Stimulated activated CD4-positive, alpha-beta T cell treated with anti-CD3 and anti-CD28 coated beads, Interleukin-12 subunit alpha, Interleukin-12 subunit beta, amount 100 ng/mL, for 48 hours (primary cell): ENCODE measurements at places on chromosomes 2 and 18.
A peak's percentile ranks its signal among the peaks of the same experiment; 100 is the strongest.

DNA sequence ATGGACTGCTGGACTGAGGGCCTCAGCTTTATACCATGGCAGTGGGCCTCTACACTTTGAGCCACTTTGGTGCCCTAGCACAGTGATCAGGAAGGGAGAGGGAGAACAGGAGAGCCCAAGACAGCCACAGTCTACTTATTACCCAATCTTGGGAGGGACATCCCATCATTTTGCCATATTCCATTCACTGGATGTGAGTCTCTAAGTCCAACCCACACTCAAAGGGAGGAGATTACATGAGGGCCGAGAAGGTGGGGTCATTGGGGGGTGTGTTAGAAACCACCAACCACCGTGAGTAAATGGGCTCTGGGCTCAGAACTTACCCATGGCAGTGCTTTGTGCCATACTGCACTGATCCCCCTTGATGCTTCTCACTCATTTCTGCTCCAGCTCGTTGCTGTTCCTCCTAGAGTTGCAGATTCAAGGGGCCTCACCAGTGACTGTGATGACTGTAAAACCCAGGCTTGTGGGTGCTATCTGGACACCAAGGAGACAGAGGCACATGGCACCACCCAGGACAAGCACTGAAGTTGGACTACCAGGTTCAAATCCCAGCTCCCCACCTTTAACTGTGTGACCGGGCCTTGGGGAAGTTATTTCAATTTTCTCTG lies 97.6 kb upstream of the RAB6C start:
- no peak for DNase-seq

DNA sequence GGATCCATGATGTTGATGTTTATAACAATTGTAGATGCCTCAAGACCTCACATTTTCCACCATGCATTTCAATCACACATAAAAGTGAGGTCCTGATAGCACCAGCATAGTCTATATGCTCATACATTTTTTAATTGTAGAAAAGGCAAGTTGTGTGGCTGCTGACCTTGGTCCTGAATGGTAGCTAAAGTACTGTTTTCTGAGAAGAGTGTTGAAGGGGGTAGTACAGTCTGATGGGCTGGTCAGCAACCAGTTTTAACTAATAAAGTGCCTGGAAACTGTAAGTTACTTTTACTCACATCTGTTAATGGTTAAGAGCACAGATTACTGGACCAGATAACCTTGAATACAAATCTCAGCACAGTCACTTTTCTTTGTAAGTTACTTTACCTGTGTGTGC lies 15.9 kb downstream of the ZNF638 start:
- DNase-seq, result no peak

GRCh38 chr2:41151746-41152145 lies 699.9 kb upstream of the SLC8A1 start:
- DNase-seq, result no peak

- no peak for DNase-seq
Measured at GRCh38 chr18:13247506-13247905, 28.9 kb downstream of the LDLRAD4 start.

GRCh38 chr18:25140124-25140961 lies 211.6 kb downstream of the ZNF521 start:
- DNase-seq, result no peak

- no peak for DNase-seq
Measured at GRCh38 chr2:234398531-234398930, 98.3 kb downstream of the ARL4C start.

DNA sequence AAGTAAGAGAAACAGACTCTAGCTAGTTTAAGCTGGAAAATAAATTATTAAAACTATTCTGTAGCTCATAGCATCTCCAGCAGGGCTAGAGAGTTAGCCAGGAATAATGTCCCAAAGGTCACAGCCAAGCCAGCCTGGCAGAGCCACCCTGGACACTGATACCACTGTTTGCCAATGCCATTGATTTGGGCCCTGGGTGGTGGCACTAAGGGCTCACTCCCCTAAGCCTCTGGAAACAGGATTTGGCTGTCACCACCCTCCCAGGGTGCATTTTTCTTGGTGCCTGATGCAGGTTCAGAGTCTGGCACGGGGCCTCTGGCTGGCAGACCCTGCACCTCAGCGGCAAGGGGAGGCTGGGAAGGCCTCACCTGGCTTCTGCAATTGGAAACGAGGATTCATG lies 7.1 kb downstream of the SH2D6 start:
- DNase-seq, result no peak

- no peak for DNase-seq
Measured at GRCh38 chr2:12259493-12259892, 457.2 kb upstream of the TRIB2 start.

GRCh38 chr18:67359873-67360838 lies 156.4 kb downstream of the DSEL start:
- peak; percentile 21 for DNase-seq

GRCh38 chr2:58030771-58031170 lies 15.8 kb upstream of the VRK2 start:
- DNase-seq, result no peak
